ENCODE measurements at places on chromosomes 5 and 9. TPM values are rescaled to one million over a fixed set of nuclear protein-coding genes. Genes with fewer than 3 reads are reported as not detected.

IRGM gene
- total RNA-seq = 1.8 TPM

GKAP1 gene
- total RNA-seq = 6.7 TPM

TERT gene
- 0.22 TPM for total RNA-seq

PCDHGA4 gene
- total RNA-seq = not detected

TICAM2 gene
- total RNA-seq = 0.67 TPM

PCDHGC5 gene
- total RNA-seq = not detected

SLC2A6 gene
- total RNA-seq = 1.8 TPM

SPATA31A5 gene
- not detected for total RNA-seq

PDE6A gene
- not detected for total RNA-seq

MATR3 gene
- total RNA-seq = 391 TPM

SLC24A2 gene
- total RNA-seq = 0.30 TPM

RPL12 gene
- 1,070 TPM for total RNA-seq

PCDHA9 gene
- not detected for total RNA-seq

PLAC8L1 gene
- 0.67 TPM for total RNA-seq

ZNF454 gene
- total RNA-seq = 0.17 TPM

MEIKIN gene
- total RNA-seq = not detected

MARCOL gene
- total RNA-seq = not detected
